ENCODE measurements at places on chromosomes 16 and 17.

DNA sequence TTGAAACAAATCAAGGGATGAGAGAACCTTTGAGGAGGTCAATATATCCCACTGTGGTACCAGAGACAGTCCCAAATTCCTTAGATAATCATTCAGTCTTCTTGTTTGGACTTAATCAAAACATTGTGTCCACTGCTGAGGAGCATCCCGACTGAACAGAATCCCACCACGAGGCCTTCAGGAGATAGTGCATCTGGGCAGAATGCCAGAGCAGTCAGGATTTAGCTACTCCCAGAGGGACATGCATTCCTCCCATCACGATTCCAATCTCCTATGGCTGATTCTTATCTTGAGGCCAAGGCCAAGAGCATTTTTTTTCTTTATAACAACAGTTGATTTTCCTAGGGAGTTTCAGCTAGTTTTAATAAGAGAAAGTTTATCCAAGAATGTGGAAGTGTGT is 87.4 kb upstream of the COX10 start:
- no peak for DNase-seq

DNA sequence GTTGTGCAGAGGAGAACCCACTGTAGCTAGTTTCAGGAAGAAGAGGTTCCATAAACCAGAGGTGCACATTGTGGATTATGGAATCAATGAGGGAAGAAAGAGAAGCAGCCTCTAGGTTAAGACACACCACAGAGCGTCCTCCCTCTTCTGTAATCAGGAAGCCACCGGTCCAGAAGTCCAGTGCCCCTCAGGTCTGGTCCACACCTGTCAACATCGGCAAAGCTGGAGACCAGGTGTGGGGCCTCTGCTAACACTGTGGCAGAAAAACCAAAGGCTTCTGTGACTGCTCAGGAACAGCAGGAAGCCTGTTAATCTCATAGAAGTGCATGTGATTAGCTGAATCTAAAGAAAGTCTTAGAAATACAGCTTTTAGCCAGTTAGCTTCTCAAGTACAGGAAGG is 23.3 kb downstream of the LIMD2 start:
- DNase-seq, result no peak

DNA sequence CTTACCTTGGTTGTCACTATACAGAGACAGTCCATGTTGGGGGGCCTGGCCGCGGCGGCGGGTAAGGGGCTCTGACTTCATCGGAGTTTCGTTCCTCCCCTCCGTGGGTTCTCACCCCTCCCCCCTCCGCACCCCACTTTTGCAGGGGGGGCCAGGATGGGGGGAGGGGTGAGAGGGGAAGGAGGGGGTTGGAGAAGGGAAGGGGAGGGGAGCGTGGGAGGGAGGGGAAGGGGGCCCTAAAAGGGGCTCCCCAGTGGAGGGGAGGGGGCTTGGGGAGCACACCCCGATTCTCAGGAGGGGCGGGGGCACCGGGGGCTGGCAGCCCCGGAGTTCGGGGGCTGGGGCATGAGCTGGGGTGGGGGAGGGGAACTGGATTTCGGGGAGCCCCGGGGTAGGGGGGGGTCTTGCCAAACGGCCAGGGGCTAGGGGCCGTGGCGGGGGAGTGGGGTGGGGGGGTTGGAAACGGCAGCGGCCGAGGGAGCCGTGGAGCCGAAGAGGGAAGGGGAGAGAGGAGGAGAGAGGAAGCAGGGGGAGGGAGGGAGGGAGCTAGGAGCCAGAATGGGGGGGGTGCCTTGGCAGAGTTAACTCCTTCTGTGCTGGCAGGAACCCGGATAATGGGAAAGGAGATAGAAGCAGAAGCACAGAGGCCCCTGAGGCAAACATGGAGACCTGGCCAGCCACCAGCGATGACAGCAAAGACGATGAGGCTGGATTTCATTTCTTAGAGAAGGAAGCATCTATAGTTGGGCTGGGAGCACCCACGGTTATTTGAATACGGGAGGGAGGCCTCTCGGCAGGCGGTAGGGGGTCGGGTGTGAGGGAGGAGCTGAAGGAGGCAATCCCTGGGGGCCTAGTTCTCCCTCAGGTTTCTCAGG is 2.3 kb downstream of the DLG4 start:
- DNase-seq, result no peak

- DNase-seq, result no peak
Observed at GRCh38 chr16:31149894-31150890, at the start of gene PRSS36. Gene PRSS36, minus strand, starts transcription at chr16:31150066. Its CDS starts 31 bp downstream, at chr16:31150035.

DNA sequence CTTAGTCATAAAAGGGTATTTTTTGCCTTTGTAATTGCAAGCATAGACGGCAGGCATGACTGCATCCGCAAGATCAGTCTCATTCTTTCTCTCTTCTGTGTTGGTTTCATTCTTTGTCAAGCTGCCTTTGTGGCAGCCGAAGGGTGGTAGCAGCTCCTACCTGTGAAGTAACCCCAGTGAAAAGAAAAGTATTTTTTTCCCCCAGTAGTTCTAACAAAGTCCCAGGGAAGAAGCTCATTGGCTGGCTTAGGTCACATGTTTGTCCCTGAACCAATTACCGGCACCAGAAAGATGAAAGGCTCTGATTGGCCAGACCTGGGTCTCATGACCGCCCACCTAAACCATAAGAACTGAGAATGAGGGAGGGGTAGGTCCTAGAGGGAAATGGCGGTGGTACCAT is 110.7 kb downstream of the RAP1GAP2 start:
- no peak for DNase-seq

- no peak for DNase-seq
Observed at GRCh38 chr17:263271-263670, 81.8 kb upstream of the DOC2B start.

- no peak for DNase-seq
Observed at GRCh38 chr17:29585080-29585751, 4.2 kb downstream of the GIT1 start.

Measured in inflammatory macrophage treated with lipopolysaccharide for 1 hour (primary cell).